ENCODE measurements at places on chromosomes 2 and 18.

- no peak for DNase-seq
Measured at GRCh38 chr2:189113963-189114362, 65.6 kb downstream of the COL5A2 start.

- no peak for DNase-seq
Measured at GRCh38 chr2:237873421-237873831, 14.0 kb downstream of the RAMP1 start.

GRCh38 chr18:37986665-37987064 lies 421.1 kb upstream of the CELF4 start:
- no peak for DNase-seq

GRCh38 chr18:66077066-66077465 lies 326.3 kb downstream of the CDH7 start:
- no peak for DNase-seq

GRCh38 chr2:64273524-64274398 lies 129.5 kb upstream of the PELI1 start:
- DNase-seq, result no peak

DNA sequence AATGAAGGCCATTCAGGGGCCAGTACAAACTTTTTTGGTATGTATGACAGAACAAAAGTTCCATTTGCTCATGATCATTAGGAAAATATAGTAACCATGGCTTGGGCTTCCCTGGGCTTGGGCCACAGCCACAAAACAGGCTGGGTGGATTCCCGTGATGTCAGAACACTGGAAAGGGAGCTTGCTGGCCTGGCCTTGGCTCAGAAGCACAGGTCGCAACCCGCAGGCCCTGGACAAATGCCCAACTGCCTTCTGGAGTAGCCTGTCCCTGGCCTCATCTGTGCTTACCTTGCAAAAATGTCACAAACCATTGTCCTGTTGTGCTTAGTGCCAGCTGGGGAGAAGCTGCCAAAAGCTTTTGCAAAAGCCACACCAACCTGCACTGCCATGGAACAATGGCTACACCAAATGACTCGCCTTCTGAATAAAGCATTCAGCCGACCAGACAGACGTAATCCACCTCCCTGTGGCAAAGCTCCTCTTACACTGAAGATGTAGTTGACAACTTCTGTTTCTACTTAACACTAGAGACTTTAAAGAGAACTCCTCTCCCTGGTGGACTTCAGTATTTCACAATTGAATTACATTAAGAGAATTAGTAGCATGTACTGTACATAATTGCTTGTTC lies 125.5 kb downstream of the ANKRD44 start:
- no peak for DNase-seq

DNA sequence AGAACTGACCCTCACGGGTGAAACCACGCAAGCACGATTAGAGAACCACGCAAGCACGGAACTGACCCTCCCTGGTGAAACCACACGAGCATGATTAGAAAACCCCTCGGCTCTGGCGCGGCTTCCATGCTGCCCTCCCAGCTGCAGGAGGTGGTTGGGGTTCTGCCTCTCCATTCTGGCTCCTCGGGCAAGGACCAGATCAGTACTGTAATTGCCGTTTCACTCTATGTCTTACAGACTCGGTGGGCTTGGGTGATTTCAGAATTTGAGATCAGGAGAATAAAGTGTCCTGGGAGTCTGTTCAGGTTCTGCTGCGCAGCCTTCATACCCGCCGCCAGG lies 58.3 kb upstream of the KCNG2 start:
- no peak for DNase-seq

DNA sequence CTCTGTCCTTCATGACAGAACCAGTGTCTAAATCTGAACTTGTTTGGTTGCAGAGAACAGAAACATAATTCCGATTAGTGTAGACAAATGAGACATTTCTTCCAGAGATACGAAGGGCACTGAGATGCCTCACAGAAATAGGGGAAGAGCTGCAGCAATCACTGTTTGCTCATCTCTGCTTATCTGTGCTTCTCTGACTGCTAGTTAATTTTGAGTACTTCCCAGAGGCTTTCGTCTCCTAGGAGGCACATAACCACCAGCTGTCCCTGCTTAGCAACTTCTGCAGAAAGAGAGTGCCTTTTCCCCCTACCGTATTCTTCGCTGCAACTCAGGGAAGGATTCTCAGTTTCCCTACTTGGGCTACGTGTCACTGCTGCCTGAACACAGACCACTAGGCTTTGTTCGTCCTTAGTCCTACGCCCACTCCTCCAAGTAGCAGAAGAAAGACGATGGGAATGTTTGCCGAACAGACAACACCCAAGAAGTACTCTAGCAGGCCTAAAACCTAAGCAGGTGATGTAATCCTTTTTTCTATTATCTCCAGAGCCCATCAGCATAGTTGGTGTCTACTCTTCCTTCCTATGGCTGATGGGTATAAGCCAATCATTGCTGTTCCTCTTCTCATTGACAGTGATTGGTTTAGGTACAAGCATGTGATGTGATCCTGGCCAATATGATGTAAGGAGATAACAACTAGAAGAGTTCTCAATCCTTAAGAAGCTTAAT lies 63.6 kb downstream of the TNP1 start:
- no peak for DNase-seq

- no peak for DNase-seq
Measured at GRCh38 chr2:130385709-130386108, 29.9 kb downstream of the PTPN18 start.

- DNase-seq, result no peak
Measured at GRCh38 chr2:132904142-132904842, 234.3 kb upstream of the LYPD1 start.

DNA sequence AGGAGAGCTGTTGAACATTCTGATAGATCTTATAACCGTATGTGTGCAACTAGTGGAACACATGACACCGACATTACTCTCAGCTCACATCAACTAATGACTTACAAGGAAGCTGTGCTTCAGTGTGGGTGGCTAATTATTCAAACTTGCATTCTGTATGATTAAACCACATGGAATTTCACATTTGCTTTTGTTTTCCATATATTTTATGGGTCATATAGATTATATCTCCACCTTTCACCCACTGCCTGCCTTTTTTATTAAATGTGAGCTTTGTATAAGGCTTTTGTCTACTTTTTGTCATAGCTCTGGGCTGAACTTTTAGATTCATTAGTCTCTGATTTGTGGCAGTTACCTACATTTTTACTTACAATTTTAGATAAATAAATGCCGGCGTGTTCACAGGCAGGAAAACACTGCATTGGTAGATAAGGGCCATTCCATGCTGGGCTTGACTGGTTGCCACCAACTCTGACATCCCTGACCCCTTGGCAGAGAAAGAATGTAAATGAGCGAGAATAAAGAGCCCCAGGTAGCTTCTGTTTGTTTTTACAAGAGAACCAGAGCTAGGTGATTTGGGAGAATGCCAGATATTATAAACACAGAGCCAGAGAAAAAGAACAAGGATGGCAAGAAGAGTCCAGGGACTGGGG lies 35.7 kb downstream of the LYPD6 start:
- DNase-seq, result no peak

DNA sequence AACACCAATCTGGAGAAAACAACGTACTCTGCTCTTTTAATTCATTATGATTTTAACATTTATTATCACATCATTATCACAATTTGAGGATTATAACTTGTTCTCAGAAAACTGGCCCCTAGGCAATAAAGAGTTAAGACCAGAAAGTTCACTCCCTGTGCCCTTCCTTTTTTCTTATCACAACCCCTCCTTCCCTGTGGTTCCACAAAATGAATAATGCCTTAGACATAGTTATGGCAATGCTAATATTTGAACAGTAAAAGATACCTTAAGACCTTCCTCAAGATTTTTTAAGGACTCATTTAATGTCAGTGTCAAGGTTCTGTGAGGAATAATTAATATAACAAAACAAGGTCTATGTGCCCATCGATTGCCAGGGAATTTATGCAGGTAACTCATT lies 596.2 kb downstream of the ARHGAP15 start:
- DNase-seq, result no peak

DNA sequence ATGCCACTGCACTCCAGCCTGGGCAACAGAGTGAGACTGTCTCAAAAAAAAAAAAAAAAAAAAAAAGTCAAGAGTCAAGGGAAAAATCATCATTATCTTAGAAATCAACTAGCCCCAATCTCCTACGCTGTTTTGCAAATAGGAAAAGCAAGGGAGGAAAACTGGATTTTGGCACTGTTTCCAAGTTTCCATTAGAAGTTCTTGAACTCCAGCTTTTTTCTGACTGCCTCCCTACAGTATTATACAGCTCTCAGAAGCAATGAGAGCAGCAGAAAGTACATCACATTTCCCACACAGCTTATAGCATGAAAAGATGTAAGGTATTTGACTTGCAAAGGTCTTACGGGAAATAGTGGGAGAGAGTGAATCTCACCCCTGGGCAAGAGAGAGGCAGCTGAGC lies 127.8 kb downstream of the OSR1 start:
- no peak for DNase-seq

DNA sequence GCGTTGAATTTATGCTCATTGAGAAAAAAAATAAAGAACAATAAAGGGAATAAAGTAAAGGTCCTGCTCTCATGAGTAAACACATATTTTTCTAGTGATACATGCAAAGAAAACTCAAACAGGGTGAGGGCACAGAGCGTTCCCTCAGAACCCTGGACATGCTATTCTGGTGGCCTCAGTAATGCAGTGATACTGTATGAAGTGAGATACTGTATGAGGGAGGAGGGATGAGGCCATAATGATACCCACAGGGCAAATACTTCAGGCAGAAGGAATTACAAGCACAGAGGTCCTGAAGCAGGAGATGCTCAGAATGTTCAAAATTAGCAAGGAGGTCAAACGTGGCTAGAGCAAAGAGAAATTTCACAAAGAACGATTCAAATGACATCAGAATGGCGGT lies 28.4 kb upstream of the RNU4ATAC start:
- DNase-seq, result no peak

DNA sequence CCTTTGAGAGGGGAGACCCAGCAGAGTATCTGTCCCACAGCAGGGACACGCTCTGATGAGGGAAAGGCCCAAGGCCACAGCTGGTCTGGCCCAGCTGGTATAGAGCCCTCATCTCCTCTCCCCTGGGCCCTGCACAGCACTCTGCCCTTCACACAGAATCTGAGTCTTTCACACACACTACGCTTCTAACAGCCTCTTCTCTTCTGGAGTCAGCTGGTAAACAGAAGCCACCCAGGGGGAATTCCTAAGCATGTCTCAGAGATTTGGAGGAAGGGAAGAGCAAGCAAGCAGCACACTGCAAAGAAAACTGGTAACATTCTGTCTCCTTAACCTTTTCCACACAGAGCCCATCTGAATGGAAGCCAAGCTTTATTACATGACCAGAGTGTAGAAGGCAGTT lies 121.1 kb upstream of the ACAA2 start:
- no peak for DNase-seq

DNA sequence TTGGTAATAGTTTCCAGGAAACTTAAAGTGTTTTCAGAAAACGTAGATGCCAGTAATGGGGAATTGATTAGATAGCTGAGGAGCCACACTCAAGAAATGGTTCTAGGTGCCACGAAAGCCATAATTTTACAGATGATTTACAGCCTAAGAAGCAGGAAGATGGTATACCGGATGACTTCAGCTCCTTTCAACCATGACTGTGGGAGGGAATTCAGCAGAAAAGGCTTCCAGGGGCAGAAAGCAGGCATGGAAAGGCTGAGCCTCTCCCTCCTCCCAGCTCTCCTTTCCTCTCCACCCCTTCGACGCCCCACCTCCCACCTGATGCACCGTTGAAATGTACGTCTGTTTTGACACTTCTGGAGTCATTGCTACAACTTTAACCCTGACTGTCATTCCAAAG lies 68.6 kb upstream of the SMIM21 start:
- no peak for DNase-seq

- no peak for DNase-seq
Measured at GRCh38 chr18:48363175-48363574, 46.0 kb downstream of the ZBTB7C start.

DNA sequence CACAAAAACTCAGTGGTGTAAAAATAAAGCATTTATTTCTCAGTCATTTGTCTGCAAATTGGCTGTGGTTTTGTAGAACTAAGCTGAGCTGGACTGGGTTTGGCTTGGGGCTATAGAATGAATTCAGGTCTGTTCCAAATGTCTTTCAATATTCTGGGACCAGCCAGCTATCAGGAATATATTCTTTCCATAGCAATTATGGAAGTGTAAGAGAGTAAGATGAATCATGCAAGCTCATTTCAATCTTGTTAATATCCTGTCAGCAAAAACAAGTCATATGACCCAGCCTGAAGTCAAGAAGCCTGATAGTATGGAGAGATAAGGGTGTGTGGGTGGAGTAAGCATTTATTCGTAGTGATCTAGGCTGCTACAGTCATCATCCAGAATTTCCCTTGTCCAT lies 481.0 kb upstream of the CDH2 start:
- no peak for DNase-seq

- DNase-seq, result no peak
Measured at GRCh38 chr18:14976736-14977430, 228.9 kb downstream of the ANKRD30B start.

DNA sequence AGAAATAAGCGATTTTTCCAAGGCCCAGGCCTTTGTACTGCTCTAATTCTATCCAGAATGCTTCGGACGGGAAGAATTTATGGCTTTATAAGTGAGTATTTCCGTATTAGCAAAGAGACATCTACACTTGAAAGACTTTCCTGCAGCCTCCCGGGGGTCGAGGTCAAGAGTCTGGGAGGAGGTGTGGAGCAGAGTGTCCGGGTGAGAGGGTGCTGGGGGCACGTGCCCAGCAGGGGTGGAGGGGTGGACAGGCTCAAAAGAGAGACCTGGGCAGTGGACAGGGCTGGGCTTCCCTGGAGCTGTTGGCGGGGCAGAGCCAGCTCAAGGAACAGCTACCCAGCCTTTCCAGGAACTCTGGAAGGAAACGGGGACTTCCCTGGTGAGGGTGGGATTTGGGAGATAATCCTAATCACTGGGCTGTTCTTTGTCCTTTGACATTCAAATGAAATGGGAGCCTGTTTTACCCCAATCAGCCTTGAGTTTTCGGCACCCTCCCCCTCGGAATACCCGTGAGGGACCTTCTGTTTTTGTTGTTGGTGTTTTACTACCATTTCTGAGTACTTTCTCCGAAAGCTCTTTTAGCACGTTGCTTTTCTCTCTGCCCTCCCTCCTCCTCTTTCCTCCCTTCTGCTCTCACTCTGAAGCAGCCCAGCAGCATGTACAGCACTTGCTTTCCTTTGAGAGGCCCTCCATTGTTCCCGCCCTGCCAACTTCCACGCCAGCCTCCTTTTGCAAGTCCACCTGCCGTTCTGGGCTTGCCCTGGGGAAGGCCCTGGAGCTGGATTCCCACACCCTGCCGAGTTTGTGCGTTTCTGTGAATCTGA lies 164.7 kb downstream of the AGAP1 start:
- DNase-seq, result no peak

GRCh38 chr2:29723255-29724001 lies 198.0 kb downstream of the ALK start:
- no peak for DNase-seq

- no peak for DNase-seq
Measured at GRCh38 chr2:117960231-117960630, 53.6 kb downstream of the CCDC93 start.

Measured in stimulated activated naive CD8-positive, alpha-beta T cell treated with anti-CD3 and anti-CD28 coated beads, Interleukin-15, Interleukin-2, amounts not matched to agents 100 U/mL and 50 U/mL, for 24 hours (primary cell).